ENCODE measurements at places on chromosomes 7 and 10.
A peak's percentile ranks its signal among the peaks of the same experiment; 100 is the strongest.

DNA sequence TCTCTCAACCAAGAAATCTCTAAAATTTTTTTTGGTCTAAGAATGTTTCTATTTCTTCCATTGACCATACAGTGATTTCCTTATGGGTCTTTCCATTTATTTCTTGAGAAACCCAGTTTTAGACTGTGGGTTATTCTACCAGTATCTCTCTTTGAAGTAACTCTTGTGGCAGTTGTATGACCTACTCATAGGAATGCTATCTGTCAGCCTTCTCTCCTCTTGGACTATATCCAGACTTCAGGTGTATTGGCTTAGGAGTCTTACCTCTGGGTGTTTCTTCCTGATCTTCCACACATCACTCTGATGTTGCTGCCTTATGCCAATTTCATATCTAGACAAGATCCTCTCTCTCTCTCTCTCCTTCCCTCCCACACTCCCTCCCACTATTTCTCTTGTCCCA, 178.1 kb downstream of the BMPER start:
- DNase-seq = no peak

GRCh38 chr10:46283580-46284285, 3.1 kb upstream of the ANTXRL start:
- DNase-seq = no peak

GRCh38 chr10:22437620-22438588, 92.6 kb downstream of the SPAG6 start:
- peak; percentile 67 for DNase-seq

GRCh38 chr7:6691609-6692106, 15.1 kb downstream of the ZNF12 start:
- DNase-seq = no peak

DNA sequence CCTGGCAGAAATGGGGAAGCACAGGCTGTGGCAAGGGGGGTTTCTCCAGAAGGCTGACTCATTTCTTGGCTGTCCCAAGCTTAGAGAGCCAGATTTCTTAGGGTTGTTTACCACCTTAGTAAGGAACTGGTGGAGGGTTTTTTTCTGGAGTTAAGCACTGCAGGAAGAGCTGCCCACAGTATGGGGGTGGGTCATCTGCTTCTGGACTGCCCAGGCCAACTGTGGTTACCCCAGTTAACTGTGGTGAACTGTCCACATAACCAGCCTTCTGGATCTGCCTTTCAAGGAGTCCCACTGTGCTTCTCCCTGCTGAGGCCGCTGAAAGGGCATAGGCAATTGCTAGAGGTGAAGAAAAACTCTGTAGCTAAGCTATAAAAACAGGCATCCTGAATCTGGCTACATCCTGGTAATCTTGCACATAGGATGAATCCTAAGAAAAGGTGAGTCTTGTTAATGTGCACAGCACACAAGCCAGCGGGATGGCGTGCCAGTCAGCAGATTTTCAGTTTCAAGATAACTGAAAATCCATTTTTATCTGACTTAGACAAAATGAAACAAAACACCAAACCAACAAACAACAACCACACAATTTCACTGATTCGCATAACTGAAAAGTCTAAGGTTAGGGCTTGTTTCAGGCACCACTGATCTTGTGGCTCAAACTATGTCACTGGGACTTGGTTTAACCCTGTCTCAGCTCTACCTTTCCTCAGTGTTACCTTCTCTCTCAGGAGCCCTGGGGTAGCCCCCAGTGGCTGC, 21.6 kb upstream of the TSPAN33 start:
- peak; percentile 87 for DNase-seq

DNA sequence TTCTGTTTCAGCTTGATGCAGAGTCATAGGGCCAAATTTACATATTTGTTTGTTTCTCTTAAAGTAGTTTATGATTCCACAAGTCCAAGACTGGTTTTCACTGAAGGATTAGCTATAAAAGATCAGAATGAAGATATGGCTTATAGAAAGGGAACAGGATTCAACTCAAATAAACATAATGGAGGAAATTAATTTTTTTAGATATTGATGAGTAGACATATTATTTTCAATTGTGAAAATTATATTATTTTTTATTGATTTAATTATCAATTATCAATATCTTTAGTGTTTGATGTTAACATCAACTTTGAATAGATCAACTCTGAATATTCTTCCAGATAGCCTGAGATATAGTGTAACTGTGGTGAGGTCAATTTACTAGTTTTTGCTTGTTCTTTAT, 68.1 kb downstream of the VTI1A start:
- DNase-seq = no peak

GRCh38 chr10:31962826-31963588, 34.4 kb upstream of the ARHGAP12 start:
- no peak for DNase-seq

DNA sequence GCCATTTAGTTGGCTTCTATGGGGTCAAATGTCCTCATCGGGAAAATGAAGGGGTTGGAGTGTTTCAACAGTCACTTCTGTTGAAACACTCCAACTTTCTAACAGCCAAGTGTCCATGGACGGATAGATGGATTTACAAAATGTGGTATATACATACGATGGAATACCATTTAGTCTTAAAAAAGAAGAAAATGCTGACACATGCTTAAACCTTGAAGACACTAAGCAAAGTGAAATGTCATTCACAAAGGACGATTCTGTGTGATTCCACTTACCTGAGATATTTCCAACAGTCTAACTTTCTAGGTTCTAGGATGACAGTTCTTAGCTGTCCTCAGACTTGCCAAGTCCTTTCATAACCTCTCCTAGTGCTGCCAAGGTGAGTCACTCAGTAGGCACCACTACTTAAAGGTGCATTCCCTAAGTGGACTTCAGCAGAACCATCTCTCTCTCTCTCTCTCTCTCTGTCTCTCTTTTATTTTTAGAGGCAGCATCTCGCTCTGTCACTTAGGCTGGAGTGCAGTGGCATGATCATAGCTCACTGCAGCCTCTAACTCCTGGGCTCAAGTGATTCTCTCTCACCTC, 69.0 kb downstream of the DENND2A start:
- DNase-seq = no peak

DNA sequence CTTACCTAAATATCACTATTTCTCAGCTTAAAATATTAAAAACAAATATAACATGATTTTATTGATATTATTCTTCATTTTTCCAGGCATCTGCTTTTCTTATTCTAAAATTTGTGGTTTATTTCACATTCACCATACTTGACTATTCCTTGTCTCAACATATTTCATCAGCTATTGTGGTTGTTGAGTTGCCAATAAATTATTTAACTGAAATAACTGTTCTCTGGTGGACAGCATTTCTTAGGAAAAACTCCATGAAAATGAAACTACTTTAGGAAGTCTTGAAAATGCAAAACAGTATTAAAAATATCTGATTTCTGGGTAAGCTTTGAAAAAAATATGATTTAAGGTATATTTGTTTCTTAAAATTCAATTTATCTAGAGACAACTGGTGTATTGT, 122.9 kb upstream of the SEMA3A start:
- no peak for DNase-seq

- DNase-seq = no peak
These were observed 22.5 kb downstream of the ELAPOR2 start for GRCh38 chr7:87036985-87037384.

- no peak for DNase-seq
These were observed 10.5 kb upstream of the COMMD3 start for GRCh38 chr10:22305721-22306120.

DNA sequence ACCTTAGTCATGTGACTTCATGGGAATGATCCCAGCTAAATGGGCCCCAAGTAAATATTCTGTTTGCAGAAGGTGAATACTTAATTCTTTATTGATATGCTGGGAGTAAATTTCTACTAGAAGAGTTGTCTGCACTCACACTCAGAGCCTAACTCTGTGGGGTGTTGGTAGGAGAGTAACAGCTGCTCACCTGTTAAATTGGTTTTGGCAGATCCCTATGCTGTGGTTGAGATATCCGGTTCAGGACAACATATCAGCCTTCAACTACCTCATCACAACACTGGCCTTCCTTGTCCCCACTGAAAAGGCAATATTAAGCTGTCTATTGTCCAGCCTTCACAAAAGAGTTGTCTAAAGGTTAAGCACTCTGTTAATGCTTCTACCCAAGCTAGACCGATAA, 738.3 kb downstream of the INHBA start:
- DNase-seq = no peak

All from Kasumi-1 (cell line).